DMS79 treated with DMSO at 0.1 percent for 48 hours (cell line): ENCODE measurements at places on chromosomes 6 and 20.

- no peak for DNase-seq
Observed at GRCh38 chr6:90233994-90234393, 62.6 kb downstream of the BACH2 start.

GRCh38 chr6:108689272-108690161, 128.8 kb downstream of the FOXO3 start:
- DNase-seq: no peak

GRCh38 chr20:62734881-62735280, 26.2 kb downstream of the NTSR1 start:
- no peak for DNase-seq

DNA sequence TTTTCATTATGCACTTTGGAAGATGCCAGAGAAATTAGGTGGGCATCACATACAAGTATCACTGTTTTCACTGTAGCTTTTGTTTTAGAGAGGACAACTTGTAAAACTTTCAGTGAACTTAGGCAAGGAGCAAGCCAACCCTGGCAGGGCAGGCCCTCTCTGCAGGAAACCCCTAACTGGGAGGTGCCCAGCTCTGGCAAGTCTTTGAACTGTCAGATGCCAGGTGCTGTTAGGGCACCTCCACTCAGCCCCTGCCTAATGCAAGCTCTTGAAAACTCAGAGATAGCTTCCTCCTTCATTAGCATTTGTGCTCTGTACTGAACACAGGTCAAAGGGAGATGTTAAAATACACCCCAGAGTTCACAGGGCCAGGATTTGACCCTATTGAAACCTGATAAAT, 774.2 kb upstream of the FLRT3 start:
- DNase-seq: no peak

DNA sequence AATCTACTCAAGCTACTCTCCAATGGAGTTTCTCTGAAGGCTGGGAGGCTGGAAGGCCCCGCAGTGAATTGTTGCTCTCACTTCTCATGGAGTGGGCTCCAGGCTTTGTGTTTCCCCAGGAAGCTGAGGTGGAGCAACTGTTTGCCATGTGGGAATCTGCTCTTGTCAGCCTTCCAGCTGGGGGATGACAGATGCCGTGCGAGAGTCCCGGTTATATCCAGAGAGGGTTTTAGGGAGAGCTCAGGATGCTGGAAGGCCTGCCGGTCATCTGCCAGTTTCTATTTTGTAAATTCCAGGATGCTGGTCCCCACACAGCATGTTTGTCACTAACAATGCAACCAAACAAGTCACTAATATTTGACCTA, 98.2 kb upstream of the NAA20 start:
- DNase-seq: no peak
